ENCODE measurements at places on chromosomes 16 and 17.

DNA sequence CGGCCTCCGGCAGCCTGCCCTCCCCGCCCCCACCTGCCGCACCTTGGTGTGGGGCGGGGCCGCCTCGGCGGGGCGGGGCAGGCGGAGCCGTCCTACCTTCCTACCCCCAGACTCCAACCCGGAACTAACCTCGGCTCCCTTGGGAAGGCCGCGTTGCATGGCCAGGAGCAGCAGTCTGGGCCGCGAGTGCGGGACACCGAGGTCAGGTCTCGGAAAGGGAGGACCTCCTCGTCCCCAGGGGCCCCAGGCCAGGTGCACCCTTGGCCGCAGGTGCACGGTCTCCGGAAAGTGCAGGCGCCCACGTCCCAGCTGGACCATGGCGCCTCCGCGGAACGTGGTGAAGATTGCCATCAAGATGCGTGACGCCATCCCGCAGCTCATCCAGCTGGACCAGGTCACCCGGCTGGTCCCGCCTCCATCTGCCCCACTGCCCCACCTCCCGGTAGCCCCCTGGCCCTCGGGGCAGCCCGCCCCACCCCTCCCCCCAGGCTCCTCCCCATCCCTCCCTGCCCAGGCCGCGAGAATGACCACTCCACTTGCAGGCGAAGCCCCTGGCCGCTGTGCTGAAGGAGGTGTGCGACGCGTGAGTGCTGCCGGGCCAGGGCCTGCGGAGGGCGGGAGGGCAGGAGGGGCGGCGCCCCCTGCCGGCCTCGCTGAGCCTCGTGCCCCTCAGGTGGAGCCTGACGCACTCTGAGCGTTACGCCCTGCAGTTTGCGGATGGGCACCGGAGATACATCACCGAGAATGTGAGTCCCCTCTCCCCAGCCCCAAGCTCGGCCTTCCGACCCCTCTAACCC is at the start of gene ELMO3:
Gene ELMO3 (plus strand): TSS at position 121 of the 797 bp plus-strand sequence. CDS start 196 bp downstream, at position 317.
- no peak for DNase-seq

DNA sequence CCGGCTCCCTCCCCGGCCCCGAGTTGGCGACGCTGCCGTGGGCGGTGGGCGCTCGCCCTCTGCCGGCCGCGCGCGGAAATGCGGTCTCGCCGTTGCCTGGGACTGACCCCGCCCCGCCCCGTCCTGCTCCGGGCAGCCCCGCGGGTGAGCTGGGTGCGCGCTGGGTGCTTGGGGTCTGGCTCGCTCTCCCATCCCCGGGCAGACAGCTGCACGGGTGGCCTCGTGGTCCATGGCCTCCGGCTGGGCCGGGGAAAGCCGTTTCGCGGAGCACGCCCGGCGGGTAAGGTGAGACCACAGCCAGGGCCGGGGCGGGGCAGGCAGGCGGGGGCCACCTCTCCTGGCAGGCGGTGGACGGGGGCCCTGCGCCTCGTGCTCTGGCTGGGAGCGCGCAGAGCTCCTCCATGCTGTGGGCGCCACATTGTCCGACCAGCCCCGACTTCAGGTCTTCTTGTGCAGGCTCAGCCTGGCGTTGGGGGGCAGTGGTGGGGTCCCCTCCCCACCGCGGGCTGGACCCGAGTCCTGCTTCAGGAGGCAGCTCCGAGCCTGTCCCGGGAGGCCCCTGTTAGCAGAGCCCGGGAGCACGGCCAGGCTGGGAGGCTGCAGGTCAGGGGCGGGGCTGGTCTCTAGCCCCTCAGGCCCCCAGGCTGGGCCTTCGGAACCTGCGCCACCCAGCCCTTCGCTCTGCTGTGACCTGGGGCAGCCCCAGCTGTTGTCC is 7.0 kb upstream of the C1QTNF8 start:
- DNase-seq, result peak; percentile 51

DNA sequence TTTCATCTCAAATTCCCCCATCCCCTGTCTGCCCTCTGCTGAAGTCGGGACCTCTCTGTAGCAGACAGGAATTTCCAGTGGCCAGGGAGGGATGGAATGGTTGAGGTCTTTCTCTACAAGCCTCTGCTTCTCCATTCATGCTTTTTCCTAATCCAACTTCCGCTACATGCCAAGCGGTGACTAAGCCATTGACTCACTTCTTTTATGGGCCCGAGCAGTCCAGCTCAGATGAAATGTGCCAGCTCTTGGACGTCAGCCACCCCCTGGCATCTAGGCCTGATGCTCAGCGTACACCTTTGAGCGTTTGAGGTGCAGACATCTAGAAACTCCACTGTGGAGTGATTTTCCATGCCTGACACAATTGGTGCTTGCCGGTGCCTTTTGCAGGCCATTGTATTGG is 40.7 kb upstream of the GPR139 start:
- DNase-seq, result no peak

GRCh38 chr16:48887646-48888210 is 277.7 kb upstream of the N4BP1 start:
- DNase-seq, result no peak

DNA sequence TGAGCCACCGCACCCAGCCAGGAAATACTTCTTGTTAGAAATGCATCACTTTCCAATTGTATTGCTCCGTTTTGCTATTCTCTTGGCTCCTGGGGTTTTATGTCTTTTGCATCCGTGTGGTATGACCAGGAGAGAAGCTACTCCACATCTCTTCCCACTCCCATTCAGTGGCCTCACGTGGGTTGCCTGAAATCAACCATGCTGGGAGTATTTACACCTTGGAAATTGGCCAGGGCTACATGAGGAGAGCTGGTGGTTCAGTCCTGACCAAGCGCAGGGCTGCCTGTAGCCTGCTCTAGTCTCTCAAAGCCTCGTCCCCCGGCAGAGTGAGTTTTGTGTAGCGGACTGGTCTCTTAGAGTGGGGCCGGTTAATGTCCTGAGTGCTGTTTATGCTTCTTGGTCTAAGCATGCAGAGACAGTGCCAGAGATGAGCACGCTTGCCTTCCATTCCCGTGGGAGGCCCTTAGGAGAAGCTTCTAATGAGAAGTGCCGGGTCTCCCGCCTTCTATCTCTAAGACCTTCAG is 3.8 kb downstream of the WFDC1 start:
- no peak for DNase-seq

DNA sequence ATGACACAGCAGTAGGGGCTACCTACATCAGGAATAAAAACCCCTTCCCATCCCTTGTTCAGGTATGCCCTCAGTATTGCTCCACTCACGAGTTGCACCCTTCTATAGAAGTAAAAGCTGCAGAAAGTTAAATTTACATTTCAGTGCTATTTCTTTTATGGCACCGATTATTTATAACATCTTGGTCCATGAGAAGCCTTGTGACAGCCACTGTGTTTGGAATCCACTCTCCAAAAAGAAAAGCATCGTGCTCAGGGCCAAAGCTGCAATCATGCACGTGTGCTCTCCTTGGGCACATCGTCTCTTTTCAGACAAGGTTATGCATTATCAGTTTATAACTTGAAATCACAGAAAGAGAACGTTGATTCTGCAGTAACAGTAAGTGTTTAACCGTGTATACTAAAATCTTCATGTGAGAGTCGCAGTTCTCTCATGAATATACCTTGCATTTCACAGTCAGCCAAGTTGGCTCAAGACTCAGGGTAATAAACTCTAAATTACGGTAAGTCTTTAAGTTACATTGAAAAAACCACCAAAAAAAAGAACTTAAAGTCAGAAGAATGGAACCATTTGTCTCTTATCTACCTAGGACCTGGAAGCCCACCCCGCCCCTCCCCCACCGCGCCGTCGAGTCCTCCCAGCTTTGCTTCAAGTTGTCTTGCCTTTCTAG is 189.6 kb downstream of the CPPED1 start:
- DNase-seq, result no peak

- DNase-seq, result no peak
Observed at GRCh38 chr16:65572156-65572555, 450.3 kb upstream of the CDH11 start.

DNA sequence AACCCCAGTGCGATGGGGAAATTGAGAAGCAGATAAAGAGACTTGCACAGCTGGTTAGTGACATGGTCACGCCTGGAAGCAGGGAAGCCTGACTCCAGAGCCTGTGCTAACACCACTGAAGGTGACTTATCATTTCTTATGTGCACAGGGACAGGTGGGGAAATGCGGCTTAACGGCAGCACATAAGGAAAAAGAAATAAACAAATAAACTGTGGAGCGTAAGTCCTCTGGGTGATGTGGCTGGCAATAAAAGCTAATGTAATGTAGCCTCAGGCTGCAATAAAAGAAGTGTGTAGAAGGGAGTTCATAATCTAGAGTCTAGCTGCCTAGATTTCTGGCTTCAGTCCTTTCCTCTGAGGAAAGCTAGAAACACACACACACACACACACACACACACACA is 10.6 kb downstream of the CDH11 start:
- no peak for DNase-seq

GRCh38 chr17:13346996-13347762 is 254.6 kb downstream of the HS3ST3A1 start:
- DNase-seq, result no peak

- no peak for DNase-seq
Observed at GRCh38 chr17:46150216-46150963, 42.8 kb downstream of the KANSL1 start.

- DNase-seq, result no peak
Observed at GRCh38 chr17:63317166-63317840, 128.8 kb downstream of the CYB561 start.

DNA sequence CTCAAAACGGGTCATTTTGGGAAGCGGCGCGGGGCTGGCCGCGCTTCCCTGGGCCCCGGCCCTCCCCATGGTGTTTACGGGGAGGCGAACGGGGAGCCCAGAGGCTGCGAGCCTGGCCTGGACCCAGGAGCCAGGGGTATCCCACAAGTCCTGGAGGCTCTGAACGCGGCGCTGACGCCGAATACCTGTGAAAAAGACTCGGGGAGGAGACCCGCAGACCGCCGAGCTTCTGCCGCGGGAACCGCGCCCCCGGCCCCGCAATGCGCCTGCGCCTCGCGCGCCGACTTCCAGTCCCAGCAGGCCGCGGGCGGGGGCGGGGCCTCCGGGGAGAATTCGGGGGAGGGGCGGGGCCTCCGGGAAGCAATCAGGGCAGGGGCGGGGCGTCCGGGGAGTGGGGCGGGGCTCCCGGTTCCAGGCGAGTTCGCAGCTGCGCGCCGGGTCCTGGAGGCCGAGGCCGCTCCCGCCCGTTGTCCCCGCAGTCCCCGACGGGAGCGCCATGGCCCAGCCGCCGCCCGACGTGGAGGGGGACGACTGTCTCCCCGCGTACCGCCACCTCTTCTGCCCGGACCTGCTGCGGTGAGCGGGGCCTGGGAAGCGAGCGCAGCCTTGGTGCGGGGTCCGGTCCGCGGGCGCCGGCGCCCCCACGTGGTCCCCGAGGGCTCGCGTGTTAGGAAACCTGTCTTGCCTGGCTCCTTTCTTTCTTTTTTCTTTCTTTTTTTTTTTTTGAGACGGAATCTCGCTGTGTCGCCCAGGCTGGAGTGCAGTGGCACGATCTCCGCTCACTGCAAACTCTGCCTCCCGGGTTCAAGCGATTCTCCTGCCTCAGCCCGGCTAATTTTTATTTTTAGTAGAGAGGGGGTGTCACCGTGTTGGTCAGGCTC is at the start of gene DECR2:
Gene DECR2 (plus strand): TSS at position 418 of the 881 bp plus-strand sequence. CDS start 79 bp downstream, at position 497.
- DNase-seq, result peak; percentile 97

DNA sequence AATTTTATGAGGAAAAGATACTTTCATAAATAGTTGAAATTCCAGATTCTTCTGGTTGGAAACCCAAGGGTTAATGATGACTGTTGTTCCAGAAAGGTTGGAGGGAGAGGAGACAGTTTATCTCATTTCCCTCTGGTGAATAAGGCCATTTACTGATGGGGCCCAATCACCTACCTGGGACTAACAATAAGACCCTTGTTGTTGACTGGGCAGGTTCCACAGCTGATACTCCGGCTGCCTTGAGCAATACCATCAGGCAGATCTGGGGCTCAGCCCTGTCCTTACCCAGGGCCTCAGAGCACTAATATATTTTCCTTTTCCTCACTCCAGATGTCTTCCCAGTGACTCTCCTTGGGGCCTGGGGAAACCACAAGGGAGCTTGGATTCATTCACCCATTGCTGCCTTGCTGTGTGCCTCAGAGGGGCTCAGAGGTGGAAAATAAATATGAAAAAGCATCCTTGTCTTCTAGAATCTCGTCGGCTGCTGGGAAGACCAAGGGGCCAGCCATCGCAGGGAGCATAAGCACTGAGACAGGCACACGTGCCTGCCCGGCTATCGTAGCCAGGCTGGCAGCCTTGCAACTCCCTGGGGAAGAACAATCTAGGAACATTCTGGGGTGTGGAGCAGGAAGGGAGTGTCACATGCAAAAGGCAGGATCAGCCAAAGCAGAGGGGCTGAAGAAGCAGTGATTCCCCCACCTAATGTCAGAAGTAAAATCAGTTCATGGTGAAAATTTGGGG is 54.4 kb downstream of the MPRIP start:
- DNase-seq, result no peak
